ENCODE measurements at places on chromosomes 11 and 22.

DNA sequence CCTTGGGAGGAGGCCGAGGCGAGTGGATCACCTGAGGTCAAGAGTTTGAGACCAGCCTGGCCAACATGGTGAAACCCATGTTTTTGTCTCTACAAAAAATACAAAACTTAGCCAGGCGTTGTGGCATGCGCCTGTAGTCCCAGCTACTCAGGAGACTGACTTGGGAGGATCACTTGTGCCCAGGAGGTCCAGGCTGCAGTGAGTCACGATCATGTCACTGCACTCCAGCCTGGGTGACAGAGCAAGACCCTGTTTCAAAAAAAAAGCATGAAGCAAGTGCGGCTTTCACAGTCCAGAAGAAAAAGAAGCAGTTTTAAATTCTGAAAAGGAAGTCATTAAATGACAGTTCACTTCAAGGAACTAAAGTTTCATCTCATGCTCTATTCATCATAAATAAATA lies 7.1 kb upstream of the LTO1 start:
- DNase-seq, result no peak

- DNase-seq, result no peak
These were observed 22.0 kb downstream of the PARVA start for GRCh38 chr11:12399355-12399754.

- DNase-seq, result no peak
These were observed 794.0 kb downstream of the CNTN5 start for GRCh38 chr11:99814738-99815137.

DNA sequence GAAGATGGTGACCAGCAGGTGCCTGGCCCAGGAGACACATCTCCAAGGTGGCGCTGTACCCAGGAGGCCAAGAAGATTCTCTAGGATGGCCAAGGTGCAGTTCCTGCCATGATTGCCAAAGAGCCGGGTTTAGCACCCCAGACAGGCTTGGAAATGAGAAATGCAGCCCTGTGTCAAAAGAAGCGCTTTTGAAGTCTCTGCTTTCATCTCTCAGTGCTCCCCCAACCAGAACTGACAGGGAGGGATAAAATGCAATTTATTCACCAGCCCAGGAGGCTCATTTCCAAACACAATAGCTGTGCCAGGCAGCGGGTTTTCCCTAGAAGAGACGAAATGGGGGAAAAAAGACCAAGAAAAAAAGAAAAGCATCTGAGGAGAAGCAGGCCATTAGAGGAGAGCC lies 195.9 kb upstream of the NCAM1 start:
- DNase-seq, result no peak

DNA sequence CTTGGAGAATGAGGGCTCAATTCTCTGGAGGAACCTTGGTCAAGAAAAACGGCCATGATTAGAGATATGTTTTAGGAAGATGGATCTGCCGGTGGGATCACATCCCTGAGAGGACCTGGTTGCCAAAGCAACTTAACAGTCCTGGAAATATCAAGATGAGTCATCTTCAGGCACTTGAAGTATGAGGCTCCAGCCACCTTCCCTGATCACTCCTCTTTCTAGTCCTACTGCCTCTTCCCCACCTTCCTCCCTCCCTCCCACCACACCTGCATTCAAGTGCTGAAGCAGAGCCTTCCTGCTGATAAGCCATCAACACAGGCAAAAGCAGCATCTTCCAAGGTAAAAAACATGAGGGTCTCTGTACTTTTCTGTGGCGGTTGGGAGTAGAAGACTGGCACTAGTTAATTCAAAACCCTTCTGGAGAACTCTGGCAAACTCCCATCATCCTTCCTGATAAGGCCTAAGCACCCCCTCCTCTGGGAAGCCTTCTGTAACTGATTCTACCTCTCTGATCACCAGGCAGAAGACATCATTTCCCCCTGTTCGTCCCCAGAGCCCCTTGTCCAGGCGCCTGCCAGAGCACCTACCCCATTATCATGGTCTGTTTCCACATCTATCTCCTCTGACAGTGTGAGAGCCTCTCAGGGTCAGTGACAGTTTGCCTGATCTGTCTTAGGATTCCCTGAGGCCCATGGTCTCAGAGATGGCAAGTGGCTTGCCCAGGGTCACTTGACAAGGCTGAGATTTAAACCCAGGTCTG lies 79.8 kb downstream of the CLPB start:
- DNase-seq, result no peak

GRCh38 chr11:48307760-48308386 lies 1.9 kb downstream of the OR4S1 start:
- peak; percentile 70 for DNase-seq

GRCh38 chr11:125201525-125202141 lies 37.1 kb downstream of the PKNOX2 start:
- peak; percentile 33 for DNase-seq

DNA sequence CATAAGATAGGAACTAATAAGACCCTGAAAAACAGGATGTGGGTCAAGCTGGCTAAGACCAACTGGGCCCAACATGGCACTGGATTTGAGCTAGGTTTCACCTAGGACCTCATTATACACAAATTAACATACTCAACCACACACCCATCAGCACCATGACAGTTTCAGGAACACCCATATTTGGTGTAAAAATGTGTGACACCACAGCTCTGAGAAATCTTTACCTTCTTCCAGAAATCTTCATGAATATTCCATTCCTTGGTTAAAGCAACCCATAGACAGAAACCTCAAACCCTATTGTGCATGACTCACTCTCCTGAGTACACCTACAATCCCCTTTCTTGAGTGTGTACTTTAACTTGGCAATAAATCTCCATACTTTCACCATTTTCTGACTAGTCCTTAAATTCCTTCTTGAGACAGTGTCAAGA lies 378.8 kb downstream of the DYNC2H1 start:
- DNase-seq, result no peak

DNA sequence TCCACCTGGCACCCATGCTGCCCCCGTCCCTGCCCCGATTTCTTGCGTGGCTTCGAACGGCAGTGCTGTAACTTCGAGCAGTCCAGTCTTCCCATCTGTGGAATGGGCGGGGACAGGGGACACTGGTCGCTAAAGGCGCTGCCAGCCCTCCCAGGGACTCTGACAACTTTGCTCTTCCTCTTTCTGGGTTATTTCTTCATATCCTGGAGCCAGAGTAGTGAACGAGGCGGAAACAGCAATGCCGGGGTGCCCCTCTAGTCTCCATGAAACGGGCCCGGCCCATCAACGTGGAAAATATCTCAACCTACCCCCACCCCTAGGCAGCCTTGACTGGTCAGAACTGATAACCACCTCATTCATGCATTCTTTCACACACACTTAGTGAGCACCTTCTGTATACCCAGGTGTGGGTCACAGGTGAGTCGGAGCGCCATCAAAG lies 42.8 kb downstream of the TRIOBP start:
- DNase-seq, result no peak

- no peak for DNase-seq
These were observed 555 bp downstream of the TP53I11 start for GRCh38 chr11:44950031-44950624.

GRCh38 chr22:49748514-49748913 lies 79.2 kb downstream of the BRD1 start:
- no peak for DNase-seq

GRCh38 chr11:1301220-1302000 lies 8.0 kb downstream of the TOLLIP start:
- DNase-seq, result no peak

DNA sequence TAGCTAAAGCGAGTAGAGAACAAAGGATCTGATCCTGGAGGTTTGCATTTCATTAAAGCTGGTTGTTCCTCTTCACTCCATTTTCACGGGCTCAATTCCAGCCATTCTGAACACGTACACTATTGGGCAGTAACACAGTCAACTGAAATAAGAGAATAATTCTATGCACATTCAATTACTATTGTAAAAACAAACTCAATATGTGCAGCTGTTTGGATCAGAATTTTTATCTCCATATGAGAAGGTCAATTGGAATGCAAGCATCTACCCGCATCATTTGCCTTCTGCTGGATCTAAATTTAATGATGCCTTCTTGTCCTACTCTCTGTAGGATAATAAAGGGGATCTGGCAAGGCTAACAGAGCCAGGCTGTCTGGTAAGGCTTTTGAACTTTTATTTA lies 562.8 kb upstream of the CCDC179 start:
- DNase-seq, result no peak

DNA sequence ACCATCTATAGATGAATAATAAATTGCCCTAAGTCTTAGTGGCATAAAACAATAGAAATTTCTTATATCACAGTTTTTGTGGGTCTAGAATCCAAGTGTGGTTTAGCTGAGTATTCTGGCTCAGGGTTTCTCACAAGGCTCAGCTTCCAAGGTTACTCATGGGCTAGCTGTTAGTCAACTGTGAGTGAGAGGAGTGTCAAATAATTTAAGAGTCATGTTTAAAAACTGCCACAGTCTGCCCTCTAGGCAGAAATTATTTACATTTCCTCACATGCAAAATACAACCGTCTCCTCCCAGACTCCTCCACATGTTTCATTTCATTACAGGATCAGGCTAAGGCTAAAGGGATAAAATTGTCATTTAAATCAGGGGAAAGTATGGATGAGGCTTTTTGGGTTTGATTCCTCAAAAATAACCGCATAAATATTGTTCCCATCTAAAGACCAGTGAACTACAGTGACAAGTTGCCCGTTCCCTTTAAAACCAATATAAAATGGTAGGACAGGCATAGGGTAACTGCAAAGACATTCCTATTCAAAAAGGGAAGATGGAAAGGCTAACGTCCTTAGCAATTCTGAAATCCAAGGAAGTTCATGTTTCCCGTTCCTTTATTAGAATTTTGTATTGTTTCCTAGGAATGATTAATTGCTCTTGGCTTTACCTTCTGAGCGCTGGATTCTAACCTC lies 324.3 kb downstream of the DYNC2H1 start:
- peak; percentile 43 for DNase-seq

GRCh38 chr11:93646399-93646798 lies 15.1 kb upstream of the CEP295 start:
- DNase-seq, result no peak

Measured in cardiac fibroblast (primary cell).